ENCODE measurements at places on chromosomes 3 and 15.

- peak; percentile 79 for DNase-seq
Observed at GRCh38 chr15:61834076-61834697, 226.1 kb downstream of the VPS13C start.

DNA sequence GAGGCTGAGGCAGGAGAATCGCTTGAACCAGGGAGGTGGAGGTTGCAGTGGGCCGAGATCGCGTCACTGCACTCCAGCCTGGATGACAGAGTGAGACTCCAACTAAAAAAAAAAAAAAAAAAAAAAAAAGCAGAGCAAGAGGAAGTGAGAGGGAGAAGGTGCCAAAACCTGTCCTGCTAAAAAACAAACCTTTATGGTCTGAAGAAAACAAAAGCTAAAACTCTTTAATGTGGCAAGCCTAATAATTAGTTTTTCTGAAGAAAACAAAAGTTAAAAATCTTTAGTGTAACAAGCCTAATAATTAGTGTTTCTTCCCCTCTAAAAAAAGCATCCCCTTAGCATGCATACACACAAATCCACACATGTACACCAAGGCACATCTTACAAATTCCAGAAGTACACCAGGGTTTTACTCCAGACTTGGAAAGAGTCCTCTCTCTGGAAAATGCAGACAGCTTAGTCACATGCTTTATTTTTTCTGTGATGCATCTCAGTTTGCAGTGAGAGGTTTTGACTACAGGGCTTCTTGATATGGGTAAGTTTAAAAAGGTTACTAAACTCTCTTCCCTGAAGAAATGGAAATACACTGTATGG, 65.9 kb downstream of the HACD2 start:
- DNase-seq = no peak

GRCh38 chr3:33612607-33613006, 105.4 kb downstream of the CLASP2 start:
- no peak for DNase-seq

- DNase-seq = no peak
Observed at GRCh38 chr15:68333775-68334470, 56.4 kb downstream of the FEM1B start.

GRCh38 chr3:18424729-18425640, at the start of gene SATB1:
Gene SATB1 (minus strand): TSS chr3:18425339. CDS start chr3:18420967, 4,372 bp downstream.
- peak; percentile 30 for DNase-seq

GRCh38 chr3:138396752-138397410, 37.5 kb upstream of the ESYT3 start:
- no peak for DNase-seq

- peak; percentile 87 for DNase-seq
Observed at GRCh38 chr15:78618490-78618934, 2.3 kb downstream of the CHRNA3 start.

- peak; percentile 53 for DNase-seq
Observed at GRCh38 chr3:45994419-45995235, 997 bp downstream of the FYCO1 start.

DNA sequence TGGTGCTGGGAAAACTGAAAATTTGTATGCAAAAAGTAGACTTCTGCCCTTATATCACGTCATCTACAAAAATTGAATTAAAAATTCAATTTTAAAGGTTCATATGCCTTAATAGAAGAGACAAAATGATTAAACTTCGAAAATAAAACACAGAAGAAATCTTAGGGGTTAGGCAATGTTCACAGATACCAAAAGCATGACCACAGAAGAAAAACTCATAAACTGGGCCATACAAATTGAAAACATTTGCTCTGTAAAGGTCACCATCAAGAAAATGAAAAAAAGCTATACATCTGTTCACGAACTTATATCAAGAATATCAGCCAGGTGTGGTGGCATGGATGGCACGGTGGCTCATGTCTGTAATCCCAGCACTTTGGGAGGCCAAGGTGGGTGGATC, 245.1 kb downstream of the PCCB start:
- no peak for DNase-seq
